ENCODE measurements at places on chromosomes 2 and 18.
A peak's percentile ranks its signal among the peaks of the same experiment; 100 is the strongest.

GRCh38 chr2:149651229-149651628 lies 63.7 kb upstream of the MMADHC start:
- DNase-seq, result no peak

GRCh38 chr2:120935339-120936313 lies 200.0 kb downstream of the GLI2 start:
- peak; percentile 85 for DNase-seq

GRCh38 chr2:170092436-170093060 lies 85.4 kb upstream of the MYO3B start:
- DNase-seq, result peak; percentile 57

- no peak for DNase-seq
Observed at GRCh38 chr2:191389288-191389687, 144.1 kb downstream of the MYO1B start.

GRCh38 chr2:173978447-173978846 lies 13.3 kb upstream of the SP3 start:
- DNase-seq, result no peak

DNA sequence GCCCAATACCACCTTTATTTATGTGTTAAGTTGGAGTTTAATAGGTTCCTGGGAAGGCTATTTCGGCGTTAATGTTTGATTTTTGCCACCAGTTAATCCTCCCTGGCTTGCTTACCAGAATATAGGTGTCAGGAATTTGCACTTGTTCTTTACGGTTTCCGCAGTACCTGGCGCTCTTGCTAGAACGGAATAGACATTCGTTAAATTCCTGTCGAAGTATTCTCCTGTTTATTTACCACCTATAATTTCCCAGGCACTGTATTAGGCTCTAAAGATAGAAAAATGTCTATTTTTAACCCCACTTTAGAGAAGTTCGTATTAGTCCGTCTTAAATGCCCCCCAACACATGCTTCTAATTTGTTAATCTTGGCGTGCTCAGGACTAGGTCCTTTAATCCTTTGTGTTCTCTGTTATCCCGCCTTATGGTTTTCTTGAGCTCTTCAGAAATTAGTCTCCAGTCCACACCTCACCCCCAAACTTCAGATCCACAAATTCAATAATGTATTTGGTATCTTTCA lies 575 bp downstream of the CCDC150 start:
- DNase-seq, result no peak

DNA sequence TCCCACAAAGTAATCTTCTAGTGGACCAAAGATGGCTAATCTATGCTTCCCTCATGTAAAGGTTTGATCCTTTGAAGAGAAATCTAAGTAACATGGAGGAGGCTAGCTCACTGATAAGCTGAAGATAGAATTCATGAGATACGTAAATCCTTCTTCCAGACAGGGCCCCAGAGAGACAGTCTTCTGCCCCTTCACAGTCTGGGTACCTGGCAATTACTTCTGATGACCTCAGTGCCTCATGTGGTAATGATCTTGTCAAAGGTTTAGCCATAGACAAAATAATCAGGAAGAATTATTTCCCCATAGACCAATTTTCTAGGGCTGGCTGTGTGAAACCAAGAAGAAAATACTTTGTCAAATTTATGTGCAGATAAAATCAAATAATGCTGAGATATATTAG lies 495.8 kb downstream of the METTL4 start:
- no peak for DNase-seq

DNA sequence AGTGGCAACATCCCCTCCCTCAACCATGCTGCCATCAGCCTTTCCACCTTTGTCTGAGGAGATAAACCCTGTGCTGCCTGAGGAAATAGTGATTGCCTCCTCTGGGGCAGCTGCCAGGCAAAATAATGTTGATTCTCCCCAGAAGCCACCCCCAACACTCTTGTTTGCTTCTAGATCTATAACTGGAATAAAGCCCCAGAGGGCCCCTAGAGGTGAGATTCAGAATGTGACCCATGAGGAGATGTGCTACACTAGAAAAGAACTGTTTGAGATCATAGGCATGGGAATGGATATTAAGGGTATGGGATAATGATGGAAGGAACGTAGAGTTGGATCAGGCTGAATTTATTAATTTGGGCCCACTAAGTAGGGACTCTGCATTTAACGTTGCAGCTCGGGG lies 116.3 kb upstream of the RMP24 start:
- DNase-seq, result no peak

DNA sequence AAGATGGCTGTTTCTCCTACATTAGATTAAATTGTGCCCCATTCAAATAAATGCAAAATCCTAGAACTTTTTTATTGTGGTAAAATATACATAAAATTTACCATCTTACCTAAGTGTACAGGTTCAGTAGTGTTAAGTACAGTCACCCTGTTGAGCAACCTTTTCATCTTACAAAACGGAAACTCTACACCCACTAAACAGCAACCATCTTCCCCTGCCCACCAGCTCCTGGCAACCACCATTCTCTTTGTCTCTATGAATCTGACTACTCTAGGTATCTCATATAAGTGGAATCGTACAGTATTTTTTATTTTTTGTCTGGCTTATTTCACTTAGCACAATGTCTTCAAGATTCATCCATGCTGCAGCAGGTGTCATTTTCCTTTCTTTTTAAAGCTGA lies 53.0 kb downstream of the ASXL2 start:
- DNase-seq, result no peak

- DNase-seq, result peak; percentile 79
Observed at GRCh38 chr2:96642564-96643360, at the start of gene FER1L5. FER1L5 (plus strand) TSS chr2:96642764; CDS start chr2:96642837, 73 bp downstream.

GRCh38 chr2:70124983-70125480 lies 37.8 kb downstream of the PCBP1 start:
- DNase-seq, result no peak

DNA sequence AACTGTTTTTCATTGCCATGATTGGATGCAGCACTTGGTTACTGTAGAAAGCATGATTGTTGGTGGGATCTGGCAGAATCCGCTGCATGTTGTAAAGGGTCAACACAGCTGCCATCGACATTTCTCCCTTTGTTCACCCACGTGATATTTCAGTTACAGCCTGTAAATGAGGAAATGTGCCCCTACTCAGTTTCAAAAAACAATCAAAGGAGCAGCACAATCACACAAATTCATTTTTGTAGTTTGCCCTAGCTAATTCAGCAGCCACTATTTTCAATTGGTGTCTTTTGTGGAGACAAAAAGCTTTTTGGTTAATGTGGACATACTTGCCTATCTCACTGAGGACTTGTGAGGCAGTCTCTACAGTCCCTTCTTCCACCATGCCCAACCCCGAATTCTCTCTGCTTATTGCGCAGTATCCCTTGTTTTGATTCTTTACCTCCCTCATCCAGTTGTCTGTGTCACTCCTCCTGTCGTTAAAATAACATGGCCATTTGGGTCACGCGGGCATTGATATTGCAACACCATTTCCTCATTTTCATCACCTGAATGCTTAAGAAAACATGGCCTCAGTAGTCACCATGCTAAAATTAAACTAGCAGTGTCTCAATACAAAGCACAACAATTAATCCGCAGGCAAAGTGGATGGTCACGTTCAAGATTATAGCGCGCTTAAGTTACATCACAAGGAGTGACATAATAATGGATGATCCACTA lies 6.4 kb upstream of the PROC start:
- no peak for DNase-seq

DNA sequence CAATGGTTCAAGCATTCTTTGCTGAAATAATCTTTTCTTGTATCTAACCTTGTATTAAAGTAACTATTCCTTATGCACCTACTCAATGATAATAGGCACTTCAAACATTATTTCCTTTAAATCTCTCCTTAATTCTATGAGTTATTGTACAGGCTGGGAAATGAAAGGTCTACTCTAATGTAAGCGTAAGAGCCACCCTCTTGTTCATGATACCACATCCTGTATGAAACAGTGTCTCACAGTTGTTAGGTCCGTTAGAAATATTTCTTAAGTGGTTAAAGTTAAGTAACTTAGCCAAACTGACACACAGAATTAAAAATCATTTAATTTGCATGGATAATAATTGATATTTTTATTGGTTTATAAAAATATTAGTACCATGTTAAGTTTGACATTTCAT lies 162.5 kb upstream of the RPRM start:
- no peak for DNase-seq

DNA sequence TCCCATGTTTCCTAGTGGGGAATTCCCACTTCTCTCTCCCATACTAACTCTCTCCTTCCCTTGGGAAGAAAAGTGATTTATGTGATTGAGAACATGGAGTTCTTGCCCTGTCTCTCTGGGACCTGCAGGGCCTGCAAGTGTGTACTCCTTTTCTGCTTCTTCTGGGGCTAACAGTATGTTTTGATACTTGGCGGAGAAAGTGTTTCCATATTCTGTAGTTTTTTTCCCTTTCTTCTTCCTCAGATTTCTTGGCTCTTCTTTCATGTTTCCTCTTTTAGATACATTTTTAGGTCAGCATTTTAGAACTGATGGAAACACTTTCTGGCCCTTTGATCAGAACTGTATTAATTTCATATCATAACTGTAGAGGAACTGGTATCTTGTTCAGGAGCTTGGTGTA lies 352.2 kb downstream of the DLGAP1 start:
- DNase-seq, result no peak

GRCh38 chr18:23844991-23845680 lies 155.9 kb downstream of the LAMA3 start:
- peak; percentile 39 for DNase-seq

DNA sequence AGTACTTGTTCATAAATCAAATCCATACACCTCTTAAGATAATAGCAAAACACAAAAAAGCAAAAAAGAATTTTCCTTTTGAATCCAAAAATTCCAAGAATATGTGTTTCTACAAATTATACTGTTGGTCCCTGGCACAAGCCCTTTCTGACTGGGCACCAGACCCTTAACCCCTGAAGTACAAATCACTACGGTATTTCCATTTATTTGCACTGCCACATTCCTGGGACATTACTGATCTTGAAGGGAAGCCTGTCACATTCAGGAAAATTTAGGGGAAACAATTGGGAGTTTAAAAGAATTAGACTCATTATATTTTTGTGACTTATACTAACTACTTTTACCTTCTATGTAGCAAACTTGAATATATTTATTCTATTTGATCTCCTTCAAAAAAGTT lies 98.8 kb downstream of the ZNF521 start:
- DNase-seq, result no peak

DNA sequence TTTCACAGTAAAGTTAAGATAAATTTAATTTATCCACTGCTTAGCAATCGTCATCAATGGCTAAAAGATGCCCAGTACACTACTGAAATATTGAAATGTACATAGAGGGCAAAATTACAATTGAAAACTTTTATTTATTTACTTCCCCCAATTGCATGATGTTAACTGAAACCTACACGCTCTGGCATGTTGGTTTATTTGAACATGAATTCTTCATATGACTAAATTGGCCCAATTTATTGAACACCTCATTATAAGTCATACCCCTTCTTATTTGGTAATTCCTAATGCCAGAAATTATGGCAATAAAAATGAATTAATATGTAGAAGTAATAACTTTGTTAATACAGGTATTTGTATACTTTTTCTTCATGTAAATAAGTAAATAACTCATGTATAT lies 183.0 kb upstream of the ZC3H15 start:
- DNase-seq, result no peak

DNA sequence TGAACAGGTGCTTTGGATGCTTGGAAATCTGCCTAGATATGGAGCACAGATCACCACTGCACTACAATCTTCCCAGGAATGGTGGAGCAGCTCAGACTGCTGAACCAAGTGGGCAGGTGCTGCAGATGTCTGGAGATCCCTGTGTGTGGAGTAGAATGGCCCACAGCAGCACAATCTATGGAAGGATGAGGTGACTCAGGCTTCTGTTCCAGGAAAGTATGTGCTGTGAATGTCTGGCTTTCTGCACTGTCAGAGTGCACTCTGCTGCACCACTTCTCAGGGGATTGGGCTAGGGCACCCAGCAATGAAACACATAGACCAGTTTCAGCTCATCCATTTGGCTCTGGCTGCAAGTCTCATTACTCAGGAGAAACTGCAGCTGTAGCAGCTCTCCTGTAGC lies 865.4 kb upstream of the NXPH2 start:
- no peak for DNase-seq

DNA sequence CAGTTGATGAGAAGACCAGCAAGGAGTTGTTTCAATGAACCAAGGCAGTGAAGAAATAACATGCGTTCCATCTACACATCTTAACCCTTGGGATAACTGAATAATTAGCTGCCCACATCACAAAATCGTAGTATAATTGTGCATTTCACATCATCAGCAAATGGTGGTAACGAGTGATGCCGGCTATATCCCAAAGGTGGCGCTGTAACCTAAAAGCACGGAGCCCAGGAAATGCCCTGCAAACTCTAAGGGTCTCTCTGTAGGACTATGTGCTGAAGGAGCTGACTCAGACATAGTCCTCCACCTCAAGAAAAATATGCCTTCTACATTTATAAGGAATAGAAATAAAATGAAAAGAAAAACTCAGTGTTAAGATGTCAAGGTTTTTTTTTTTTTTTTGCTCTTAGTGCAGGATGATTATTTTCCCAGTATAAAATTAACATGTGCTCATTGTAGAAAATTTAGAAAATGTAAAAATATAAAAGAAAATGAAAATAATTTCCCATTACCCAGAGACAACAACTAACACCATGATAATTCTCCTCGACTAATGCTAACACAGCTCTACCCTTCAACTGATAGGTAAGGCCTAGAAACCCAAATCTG lies 23.1 kb upstream of the DSG3 start:
- peak; percentile 27 for DNase-seq

DNA sequence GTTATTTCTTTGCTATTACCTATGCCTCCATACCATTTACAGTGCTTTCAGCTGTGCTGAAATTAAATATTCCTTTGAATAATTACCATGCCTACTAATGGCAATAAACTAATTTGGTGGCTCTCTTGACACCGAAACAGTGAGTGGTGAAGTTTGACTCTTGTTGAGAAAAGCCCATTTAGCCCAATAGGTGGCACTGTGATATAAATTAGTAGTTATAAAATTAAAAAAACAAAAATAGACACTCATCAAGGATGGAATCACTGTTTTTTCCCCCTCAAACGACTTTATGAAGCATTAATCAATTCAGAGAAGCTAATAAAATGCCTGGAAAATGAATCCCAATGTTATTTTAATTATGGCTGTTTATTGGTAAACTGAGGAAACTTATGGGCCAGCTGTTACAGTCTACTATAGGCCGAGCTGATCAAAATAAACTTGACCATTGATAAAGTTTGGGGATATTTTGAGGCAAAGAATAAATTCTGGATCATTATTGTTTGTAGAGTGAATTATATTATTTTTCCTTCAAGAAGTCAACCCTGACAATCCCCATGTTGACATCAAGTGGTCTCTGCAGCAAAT lies 339.6 kb downstream of the TRIB2 start:
- DNase-seq, result peak; percentile 1

GRCh38 chr18:76991021-76991688 lies 141.4 kb downstream of the MBP start:
- DNase-seq, result no peak

GRCh38 chr2:185676316-185676715 lies 62.3 kb upstream of the FSIP2 start:
- DNase-seq, result no peak
